ENCODE measurements at places on chromosomes 1 and 21.
A peak's percentile ranks its signal among the peaks of the same experiment; 100 is the strongest.

GRCh38 chr21:18411565-18411964 lies 8.0 kb upstream of the TMPRSS15 start:
- DNase-seq: no peak

DNA sequence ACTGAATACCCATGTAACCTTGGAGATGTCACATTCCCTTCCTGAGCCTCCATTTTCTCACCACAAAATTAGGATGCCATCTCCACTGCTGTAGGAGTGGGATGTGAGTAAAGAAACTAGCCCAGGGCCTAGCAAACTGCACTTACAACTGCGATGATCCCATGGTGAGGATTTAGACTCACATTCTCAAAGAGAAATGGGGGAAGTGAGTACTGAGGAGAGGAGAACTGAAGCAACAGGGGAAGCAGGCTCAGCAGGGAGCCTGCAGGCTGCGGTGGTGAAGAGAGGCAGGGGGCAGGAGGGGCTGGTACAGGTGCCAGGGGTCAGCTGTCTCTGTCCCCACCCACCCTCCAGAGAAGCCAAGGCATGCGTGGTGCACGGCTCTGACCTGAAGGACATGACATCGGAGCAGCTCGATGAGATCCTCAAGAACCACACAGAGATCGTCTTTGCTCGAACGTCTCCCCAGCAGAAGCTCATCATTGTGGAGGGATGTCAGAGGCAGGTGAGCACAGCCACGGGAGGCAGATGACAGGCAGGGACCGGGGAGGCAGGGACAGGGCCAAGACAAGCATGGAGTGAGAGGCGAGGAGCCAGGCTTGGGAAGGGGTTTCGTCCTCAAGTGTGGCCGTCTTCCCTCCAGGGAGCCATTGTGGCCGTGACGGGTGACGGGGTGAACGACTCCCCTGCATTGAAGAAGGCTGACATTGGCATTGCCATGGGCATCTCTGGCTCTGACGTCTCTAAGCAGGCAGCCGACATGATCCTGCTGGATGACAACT lies 16.4 kb upstream of the ATP1A4 start:
- DNase-seq: no peak

- peak; percentile 1 for DNase-seq
Observed at GRCh38 chr1:56844545-56845136, 10.0 kb upstream of the C8A start.

DNA sequence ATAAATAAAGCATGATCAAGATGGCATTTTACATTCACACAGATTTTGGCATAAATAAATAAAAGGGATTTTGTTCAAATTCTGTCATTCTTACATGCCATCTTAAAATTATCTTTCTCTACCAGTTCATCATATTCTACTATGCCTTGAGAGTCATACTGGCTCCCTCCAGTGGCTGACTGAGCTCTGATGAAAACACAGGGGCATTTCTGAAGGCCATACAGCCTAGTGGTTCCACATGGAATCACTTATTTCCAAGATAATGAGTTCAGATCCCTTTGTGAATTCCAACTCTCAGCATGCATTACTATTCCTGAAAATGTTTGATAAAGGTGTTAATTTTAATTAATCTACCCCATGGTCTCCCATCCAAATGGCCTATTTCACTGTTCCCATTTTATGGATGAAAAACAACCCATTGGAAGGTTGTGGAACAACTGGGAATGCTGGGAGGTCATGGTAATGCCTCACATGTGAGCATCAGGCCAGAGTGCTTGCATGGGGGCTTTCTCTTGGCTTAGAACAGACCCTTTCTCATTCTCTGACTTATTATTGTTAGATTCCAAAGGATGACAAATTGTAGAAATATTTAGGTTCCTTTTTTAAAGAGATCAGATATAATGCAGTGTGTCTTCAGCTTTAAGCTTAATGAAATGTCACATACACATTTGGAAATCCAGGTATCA lies 622.4 kb upstream of the PKN2 start:
- peak; percentile 72 for DNase-seq

DNA sequence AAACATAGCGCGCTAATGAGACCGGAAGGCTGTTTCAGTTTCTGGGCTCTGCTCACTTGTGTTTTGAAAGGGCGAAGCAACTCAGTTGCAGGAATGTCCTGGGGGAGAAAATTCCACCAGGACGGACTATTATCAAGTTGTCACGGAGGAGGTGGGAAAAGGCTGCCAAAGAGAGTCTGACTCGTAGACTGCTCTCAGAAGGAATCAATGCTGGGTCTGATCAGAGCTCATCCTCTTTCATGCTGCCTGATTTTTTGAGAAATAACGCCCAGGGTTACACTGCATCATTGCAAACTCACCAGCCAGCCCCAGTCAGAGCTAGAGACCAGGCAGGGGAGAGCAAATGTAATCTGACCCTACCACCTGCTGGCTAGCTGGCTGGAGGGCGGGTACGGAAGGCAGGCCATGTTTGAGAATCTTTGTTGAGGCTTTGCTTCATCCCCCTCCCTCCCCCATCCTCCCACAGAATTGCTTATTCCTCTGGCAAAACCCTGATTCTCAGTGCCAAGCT lies 36.4 kb upstream of the BCL9 start:
- DNase-seq: peak; percentile 28

- DNase-seq: no peak
Observed at GRCh38 chr1:150909585-150910180, 16.5 kb upstream of the SETDB1 start.

DNA sequence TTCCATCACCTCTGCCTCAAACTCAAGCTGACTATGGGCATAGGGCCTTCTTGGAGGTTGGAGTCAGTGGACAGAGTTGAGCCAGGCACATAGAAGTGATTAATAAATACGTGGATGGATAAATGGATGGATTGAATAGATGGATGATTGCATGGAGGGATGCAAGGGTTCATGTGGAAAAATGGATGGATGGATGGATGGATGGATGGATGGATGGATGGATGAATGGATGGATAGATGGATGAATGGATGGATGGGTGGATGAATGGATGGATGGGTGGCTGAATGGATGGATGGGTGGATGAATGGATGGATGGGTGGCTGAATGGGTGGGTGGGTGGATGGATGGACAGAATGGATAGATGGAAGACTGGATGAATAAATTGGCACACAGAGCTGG lies 40.1 kb upstream of the ZBTB40 start:
- no peak for DNase-seq
